ENCODE measurements at places on chromosomes 2 and 18.

DNA sequence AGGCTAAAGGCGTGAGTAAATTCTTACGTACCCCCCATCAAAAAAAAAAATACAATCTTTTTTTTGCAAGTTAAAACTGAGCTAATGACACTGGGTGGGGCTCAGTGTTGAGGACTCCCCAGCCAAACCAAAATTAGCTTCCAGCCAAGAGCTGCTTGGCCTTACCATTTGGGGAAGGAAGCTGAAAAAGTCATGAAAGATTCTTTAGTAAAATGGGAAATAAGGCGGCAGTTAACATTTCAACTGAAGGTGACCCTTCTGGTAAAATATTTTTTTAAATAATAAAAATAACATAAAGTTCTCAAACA, 16.4 kb downstream of the SMAD7 start:
- DNase-seq = no peak

DNA sequence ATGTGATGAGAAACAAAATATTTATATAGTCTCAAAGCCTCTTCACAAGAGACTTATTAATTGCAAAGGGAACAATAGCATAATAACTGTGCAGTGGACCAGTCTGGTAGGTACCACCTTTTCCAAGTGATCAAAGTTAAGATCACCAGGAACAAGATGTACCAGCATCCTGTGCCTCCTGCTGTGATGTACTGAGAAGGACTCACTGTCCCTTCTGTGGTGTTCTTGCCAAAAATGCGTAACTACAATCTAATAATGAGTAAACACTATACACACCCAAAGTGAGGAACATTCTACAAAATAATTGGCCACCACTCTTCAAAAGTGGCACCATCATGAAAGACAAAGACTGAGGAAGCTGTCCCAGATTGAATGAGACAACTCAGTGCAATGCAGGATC, 14.5 kb downstream of the GNLY start:
- DNase-seq = no peak

DNA sequence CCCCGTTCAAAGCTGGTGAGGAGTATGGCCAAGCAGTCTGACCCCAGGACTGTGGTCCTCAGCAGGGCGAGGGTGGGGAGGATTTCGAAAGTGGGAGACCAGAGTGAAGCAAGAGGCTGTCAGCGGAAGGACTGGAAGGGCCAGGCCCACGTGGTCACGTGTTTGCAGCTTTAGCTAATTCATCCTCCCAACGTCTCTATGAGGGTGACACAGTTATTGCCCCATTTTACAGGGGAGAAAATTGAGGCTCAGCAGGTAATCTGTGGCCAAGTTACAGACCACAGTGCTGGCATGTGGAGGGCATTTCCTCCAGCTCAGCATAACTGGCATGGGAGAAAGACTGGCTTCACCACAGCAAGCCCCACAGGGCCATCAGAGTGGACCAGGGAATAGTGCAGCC, 45.4 kb upstream of the LTBP1 start:
- DNase-seq = no peak

- no peak for DNase-seq
These were observed 3.1 kb upstream of the CPO start for GRCh38 chr2:206935991-206936842.

DNA sequence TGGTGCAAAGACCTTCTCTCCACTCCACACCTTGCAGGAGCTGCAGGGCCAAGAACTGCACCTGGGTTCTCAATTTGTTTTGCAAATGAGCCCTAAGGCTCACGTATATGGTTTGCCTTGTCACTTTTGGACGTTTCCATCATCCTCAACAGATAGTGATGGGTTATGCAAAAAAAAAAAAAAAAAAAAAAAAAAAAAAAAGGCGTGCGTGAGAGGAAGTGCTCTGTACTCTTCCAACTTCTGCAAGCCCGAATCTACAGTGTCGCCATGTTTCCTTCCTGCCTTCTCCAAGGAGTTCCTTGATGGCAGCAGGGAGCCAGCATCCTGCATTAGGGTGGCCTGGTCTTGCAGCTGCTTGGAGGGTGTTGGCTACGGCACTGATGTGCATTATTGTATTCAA, 4.0 kb upstream of the INHBB start:
- no peak for DNase-seq

DNA sequence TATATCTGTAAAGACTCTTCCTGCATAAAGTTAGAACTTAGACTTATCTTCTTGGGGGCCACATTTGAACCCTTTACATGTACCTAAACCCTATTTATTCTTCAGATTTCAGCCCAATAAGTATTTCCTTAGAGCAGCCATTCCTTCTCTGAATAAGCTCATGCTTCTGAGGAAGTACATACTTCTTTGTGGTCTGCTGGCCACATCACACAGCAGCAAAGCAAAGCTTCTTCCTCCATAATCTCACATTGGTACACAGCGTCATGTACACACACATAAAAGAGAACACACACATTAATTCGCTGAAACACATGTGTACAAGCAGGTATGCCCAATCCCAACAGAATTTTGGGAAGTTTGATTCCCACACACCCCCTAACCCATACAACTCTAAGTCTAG, 331.0 kb downstream of the CDH2 start:
- DNase-seq = no peak

- no peak for DNase-seq
These were observed 18.8 kb downstream of the HJURP start for GRCh38 chr2:233835230-233836186.

DNA sequence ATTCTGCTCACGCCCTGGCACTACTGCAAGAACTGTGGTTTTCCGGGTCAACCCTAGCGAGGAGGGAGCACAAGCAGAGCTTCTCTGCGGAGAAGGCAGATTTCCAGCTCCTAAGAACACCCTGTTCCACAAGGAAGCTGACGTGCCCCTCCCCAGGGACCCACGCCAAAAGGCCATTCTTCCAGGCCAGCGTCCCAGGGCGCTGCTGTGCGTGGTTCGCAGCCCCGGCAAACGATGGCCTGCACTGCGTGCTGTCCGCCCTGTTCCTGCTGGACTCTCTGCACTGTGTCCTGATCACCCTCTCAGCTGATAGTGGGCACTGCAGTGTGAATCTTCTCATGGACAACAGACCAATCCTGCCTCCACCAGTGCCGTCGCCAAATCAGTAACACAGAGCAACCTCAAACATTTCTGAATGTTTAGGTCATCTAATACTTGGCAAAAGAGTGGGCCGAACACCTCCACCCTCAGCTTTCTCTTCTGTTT, 49.1 kb downstream of the ADI1 start:
- DNase-seq = peak; percentile 86

- DNase-seq = peak; percentile 43
These were observed 97.9 kb upstream of the KLHL29 start for GRCh38 chr2:23286758-23287704.

GRCh38 chr2:230128623-230129342, 60.1 kb upstream of the SLC16A14 start:
- DNase-seq = peak; percentile 38

DNA sequence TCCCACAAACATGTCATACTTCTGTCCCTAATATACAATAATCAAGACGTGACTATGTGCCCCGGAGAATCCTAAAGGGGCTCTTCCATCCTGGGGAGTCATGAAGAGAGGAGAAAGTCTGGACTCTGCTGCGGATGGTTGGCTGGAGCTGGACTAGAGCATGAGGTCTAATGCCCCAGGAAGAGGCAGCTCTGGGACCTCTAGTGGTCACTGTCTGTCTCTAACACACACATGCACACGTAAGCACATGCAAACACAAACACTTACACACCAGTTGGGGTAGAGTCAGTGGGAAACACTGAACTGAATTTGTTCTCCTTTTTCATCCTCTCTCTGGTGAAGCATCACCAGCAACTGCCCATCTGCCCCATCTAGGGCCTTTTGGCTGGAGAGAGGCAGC, 271.6 kb downstream of the TDRD15 start:
- DNase-seq = no peak

GRCh38 chr18:61870151-61870550, 22.7 kb downstream of the RNF152 start:
- DNase-seq = no peak

- no peak for DNase-seq
These were observed 24.5 kb upstream of the PPP4R1 start for GRCh38 chr18:9638886-9639285.

DNA sequence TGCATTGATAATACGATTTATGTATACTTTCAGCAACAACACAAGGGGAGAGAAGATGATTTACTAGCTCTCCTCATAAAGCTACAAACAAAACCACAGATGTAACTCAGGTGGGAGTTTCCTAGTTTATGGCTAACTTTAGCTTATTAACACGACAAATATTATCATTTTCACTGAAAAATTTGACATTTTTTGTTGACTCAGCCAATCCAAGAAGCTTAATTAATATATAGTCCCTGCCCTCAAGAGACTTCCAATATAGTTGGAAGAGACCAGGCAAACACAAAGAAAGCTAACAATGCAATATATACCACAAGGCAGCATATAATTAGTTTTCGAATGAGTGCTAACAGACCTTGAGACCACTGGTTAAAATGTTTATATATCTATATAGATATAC, 775 bp downstream of the WDR12 start:
- DNase-seq = no peak

DNA sequence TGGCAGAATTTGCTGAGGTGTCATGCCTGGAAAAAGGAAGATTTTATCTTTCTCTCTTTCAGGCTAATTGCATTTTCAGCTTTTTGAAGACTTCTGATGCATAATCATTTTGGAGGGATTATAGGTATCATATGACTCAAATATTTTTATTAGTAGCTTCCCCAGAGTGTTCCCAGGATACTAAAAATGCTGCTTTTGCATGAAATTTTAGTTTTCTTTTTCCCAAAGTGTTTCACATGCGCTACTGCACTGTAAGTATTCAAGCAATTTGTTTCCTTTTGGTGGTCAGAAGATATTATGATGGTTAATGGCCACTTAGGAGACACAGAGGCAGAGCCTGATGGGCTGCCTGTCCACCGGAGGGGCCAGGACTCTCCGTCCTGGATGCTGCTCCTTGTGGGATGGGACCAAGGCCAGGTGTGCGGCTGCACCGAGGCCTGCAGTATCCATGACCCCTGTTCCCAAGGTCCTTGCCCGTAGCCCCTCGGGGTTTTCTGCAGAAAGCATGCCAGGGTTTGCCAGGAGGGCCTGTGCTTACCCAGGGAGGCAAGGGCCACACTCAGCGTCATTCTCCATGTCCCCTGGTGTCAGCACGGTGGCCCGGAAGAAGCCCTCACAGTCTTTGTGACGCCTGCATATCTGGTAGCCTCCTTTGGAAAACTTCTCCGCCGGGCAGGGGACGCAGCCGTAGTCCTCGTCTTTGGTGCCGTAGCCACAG, 60.2 kb downstream of the EDAR start:
- DNase-seq = no peak

DNA sequence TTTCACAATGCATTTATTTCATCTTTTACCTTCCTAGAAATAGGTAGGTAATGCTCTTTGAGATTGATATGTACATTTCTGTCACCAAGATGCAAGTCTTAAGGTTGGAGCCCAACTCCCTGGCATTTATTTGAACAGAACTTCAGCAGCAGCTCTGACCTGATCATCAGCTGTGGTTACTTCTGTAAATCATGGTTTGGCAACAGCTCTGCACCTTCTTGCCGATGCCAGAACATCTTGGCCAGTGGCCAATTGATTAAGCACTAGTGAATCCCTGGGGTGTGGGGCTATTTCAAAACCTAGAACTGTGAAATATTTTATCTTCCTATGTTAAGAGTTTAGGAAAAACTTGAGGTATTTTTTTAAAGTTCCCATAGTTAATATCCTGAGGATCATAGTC, 124.8 kb upstream of the NYAP2 start:
- DNase-seq = no peak

DNA sequence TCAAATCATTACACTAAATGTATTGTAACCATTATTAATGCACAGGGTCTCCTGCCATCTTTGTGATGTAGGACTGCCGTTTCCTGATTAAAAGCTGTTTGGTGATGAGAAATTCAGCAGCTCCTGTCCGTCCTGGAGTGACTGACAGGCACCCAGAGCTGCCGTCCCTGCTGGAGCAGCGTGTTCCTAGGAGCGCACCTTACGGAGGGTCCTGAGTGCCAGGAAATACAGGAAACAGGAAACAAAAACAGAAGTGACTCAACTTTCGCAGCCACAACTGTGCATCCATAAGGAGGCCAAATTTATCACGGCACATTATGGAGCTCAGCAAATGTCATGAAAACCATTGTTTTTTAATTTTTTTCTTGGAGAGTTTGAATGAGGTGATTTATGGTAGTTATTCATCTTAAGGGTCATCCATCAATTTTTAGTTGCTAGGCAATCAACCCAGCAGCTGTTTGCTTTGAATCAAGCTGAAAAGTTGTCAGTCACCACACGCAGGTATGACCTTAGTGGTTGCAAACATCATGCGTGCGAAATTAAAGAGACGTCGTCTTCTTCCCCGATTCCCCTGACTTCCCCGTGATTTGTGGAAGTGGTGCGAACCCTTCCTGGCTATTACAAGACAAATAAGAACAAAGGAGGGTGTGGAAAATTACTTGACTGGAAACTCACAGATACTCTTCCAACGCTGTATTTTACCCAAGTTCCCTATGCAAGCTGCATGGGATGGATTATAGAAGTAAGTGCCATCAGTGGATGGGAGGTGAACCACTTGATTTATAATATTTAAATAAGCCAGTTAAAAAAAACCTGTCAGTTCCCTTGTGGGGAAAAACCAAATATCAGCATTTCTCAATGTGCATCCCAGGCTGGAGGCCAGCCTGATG, 19.8 kb downstream of the TSHZ1 start:
- no peak for DNase-seq

DNA sequence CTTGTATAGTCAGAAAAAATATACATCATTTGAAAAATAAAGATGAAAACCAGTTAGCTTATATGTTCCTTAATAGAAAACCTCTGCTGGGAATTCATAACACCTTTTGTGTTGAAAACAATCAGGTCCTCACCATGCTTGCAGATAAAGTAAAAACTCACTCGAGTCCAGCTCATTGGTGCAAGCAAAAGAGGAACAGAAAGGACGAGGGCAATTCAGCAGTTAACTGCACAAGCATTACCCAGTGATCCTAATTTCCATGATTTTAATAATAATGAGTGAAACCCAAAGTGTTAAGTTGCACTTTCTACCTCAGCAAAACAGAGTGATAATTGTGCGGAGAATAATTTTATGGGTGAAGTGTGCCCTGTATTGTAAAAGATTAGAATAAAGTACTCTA, 839.9 kb downstream of the BCL11A start:
- no peak for DNase-seq

GRCh38 chr18:36638224-36638623, 190.6 kb downstream of the TPGS2 start:
- no peak for DNase-seq

- no peak for DNase-seq
These were observed 298.1 kb upstream of the REV1 start for GRCh38 chr2:99787769-99788382.

DNA sequence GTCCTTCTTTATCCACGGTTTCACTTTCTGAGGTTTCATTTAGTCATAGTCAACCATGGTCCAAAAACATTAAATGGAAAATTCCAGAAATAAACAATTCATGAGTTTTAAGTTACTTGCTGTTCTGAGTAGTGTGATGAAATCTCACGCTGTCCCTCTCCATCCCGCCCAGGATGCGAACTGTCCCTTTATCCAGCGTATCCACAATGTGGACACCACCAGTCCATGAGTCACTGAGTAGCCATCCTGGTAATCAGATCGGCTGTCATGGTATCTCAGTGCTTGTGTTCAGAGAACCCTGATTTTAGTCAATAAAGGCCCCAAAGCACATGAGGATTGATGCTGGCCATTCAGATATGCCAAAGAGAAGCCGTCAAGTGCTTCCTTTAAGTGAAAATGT, 3.7 kb downstream of the SP140L start:
- no peak for DNase-seq
